ENCODE measurements at places on chromosomes 5 and 9.

- DNase-seq, result no peak
These were observed 41.4 kb upstream of the DAB2IP start for GRCh38 chr9:121609822-121610637.

GRCh38 chr5:152104211-152104610 lies 179.6 kb upstream of the GLRA1 start:
- DNase-seq, result no peak

- no peak for DNase-seq
These were observed 61.0 kb downstream of the SUB1 start for GRCh38 chr5:32646061-32646969.

DNA sequence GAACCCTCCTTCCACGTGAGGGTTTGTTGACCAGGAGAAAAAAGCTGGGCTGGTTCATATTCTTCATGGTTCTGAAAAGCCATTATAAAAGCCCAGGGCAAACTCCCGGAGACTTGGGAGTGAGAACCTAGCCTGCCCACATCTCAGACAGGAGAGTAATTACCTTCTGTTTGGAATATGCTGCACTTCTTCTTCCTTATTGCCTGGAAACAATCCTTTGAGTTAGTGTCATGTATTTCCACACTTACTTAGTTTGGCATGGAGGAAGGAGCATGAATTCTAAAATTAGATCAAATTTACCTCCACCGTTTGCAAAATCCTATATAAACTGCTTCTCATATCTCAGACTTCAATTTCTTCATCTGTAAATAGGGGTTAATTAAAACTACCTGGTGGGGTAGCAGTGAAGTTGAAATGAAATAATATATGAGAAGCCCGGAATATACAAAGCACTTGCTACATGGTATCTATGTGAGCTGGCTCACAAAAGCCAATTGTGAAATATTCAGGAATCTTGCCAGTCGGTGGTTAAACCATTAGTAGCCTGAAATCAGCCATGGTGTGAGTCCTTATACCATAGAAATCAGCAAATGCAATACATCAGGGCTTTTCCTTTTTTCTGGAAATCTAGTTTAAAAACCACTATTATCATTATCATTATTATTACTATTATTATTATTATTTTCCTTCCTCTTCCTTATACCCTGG lies 140.0 kb upstream of the RAD23B start:
- no peak for DNase-seq

- no peak for DNase-seq
These were observed 196.2 kb upstream of the CLINT1 start for GRCh38 chr5:158055111-158055501.

- DNase-seq, result no peak
These were observed 11.4 kb upstream of the GRIN1 start for GRCh38 chr9:137127301-137128157.

DNA sequence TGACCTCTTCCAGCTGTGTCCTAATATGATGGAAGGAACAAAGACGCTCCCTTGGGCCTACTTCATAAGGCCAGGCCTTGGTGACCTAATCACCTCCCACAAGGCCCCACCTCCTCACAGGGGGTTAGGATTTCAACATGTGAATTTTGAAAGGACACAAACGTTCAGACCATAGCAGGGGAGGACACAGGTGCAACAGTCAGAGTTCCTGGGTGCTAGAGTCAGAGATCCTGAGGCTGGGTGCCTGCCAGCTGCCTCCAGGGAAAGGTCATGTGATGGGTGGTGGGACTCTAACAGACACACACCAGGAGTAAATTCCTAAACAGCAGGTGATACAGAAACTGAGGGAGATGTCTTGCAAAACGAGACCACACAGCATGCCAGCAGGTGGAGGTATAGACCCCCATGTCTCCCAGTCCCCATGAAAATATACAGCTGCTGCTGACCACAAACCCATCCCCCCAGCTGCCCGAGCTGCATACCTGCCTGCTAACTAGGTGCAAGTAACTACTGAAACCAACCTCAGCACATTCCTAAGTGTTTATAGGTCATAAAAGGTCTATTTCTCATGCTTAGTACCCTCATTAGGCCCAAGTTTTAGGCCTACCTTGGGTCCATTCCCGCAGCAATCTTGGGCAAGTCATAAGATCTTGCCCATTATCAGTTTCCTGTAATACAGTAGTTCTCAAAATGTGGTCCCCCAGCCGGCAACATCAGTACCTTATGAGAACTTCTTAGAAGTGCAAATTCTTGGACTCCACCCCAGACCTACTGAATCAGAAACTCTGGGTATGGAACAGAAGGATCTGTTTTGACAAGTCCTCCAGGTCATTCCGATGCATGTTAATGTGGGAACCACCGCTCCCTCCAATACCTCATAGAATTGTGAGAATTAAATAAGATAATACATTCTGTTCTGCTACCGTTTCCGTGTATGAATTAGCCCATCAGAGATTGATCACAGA lies 245.3 kb downstream of the ENC1 start:
- no peak for DNase-seq

DNA sequence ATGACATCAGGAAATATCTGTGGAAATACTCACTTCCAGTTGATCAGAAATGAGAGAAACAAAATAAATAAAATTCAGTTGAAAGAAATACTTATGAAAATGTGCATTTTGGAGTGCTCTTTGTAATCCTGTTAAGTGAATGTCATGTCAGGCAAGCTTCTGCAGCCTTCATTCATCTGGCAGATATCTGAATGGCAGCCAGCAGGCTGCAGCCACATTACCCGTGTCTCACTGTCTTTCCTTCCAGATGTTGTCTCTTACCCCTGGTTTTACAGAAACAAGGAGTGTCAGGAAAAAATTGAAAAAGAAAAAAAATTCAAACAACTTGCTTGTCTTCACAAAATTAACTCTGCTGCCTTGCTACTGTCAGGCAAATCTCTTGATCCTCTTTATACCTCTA lies 445.0 kb upstream of the RIOK2 start:
- no peak for DNase-seq

GRCh38 chr9:133162861-133163503 lies 732 bp downstream of the GBGT1 start:
- DNase-seq, result no peak

- DNase-seq, result peak; percentile 30
These were observed 63.9 kb downstream of the SERINC5 start for GRCh38 chr5:80191991-80192398.

GRCh38 chr5:75239681-75240080 lies 3.0 kb upstream of the ANKRD31 start:
- DNase-seq, result no peak

DNA sequence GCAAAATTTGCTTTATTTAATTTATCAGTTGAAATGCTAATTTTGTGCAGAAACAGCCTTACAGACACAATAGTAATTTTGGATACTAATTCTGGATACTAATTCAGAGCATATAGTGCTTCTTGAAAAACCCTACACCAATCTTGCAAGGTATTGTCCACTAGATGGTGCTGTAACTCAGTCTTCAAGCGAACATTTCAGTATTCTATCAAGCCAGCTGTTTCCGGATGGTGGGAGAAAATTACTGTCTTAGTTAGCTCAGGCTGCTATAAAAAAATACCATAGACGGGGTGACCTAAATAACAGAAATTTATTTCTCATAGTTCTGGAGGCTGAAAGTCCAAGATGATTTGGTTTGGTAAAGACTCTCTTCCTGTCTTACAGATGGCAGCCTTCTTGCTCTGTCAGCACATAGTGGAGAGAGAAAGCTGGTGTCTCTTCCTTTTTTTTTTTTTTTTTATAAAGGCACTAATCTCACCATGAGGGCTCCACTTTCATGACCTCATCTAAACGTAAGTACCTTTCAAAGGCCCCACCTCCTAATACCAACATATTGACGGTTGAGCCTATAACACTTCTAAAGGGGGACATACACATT lies 1306.5 kb upstream of the CDH9 start:
- DNase-seq, result no peak

- no peak for DNase-seq
These were observed 10.2 kb downstream of the CMYA5 start for GRCh38 chr5:79699763-79700400.

DNA sequence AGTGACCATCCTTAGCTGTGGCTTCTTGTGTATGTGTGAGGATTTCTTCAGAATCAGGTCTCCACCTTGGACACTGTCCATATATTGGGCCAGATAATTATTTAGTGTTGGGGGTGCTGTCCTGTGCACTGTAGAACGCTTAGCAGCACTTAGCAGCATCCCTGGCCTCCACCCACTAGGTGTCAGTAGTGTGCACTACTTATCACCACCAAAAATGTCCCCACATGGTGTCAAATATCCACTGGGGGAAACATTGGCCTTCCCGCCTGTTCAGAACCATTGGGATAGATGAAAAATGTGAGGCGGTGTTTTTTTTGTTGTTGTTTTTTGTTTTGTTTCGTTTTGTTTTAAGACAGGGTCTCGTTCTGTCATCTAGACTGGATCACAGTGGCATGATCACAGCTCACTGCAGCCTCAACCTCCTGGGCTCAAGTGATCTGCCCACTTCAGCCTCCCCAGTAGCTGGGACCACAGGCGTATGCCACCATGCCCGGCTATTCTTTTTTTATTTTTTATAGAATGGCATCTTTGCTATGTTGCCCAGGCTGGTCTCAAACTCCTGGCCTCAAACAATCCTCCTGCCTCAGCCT lies 67.7 kb downstream of the TENT4A start:
- DNase-seq, result no peak

DNA sequence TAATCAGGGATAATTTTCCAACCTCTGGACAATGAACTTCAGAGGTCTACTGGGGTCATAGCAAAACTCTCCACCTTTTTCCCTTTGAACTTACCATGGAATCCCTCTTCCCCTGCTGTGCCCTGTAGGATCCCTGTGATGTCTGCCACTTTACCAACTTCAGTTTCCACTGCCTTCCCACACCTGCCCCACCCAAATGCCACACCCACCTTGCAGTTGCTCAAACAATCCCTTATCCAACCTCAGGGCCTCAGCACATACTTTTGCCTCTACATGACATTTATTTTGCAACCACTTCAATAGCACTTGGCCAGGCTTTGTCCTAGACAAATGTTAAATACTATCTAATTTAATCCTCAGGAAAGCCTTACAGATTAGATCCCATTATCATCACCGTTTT lies 463.7 kb upstream of the WWC1 start:
- DNase-seq, result no peak

DNA sequence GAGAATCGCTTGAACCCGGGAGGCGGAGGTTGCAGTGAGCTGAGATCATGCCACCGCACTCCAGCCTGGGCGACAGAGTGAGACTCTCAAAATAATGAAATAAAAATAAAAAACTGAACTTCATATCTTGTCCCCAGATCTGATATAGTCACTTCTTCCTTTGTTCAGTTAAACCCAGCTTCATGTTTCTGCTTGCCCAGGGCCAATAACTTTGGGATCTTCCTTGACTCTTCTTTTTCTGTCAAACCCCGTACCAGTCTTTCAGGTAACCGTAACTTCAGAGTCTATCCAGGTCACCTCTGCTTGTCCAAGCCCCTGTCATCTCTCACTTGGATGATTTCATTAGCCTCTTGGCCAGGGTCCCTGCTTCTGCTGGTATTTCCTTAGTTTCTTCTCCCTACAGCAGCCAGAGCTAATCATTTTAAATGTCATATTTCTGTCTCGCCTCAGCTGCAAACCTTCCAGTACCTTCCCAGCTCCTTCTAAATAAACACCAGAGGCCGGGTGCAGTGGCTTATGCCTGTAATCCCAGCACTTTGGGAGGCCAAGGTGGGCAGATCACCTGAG lies 19.7 kb upstream of the ABL1 start:
- DNase-seq, result no peak

- DNase-seq, result no peak
These were observed 264.5 kb downstream of the AOPEP start for GRCh38 chr9:94990897-94991561.

GRCh38 chr5:178768371-178769260 lies 38.2 kb upstream of the ZNF354A start:
- no peak for DNase-seq

DNA sequence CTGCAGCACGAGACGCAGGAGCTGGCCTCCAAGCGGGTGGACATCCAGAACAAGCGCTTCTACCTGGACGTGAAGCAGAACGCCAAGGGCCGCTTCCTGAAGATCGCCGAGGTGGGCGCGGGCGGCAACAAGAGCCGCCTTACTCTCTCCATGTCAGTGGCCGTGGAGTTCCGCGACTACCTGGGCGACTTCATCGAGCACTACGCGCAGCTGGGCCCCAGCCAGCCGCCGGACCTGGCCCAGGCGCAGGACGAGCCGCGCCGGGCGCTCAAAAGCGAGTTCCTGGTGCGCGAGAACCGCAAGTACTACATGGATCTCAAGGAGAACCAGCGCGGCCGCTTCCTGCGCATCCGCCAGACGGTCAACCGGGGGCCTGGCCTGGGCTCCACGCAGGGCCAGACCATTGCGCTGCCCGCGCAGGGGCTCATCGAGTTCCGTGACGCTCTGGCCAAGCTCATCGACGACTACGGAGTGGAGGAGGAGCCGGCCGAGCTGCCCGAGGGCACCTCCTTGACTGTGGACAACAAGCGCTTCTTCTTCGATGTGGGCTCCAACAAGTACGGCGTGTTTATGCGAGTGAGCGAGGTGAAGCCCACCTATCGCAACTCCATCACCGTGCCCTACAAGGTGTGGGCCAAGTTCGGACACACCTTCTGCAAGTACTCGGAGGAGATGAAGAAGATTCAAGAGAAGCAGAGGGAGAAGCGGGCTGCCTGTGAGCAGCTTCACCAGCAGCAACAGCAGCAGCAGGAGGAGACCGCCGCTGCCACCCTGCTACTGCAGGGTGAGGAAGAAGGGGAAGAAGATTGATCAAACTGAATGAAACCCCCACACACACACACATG lies 654 bp downstream of the PURA start:
- DNase-seq, result peak; percentile 8

- no peak for DNase-seq
These were observed 324.6 kb downstream of the CAAP1 start for GRCh38 chr9:26567976-26568375.

GRCh38 chr9:79765466-79765865 lies 193.7 kb downstream of the TLE4 start:
- DNase-seq, result no peak

DNA sequence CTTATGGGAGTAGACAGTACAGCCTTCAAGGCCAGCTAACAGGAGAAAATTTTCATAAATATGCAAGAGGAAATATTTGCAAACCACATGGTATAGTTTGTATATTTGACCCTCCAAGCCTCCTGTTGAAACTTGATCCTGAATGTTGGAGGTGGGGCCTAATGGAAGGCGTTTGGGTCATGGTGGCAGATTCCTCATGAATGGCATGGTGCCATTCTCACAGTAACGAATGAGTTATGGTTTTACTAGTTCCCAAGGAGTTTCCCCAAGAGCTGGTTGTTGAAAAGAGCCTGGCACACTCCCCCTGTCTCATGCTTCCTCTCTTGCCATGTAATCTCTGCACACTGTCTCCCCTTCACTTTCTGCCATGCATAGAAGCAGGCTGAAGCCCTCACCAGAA lies 3.3 kb upstream of the PAIP1 start:
- DNase-seq, result no peak

DNA sequence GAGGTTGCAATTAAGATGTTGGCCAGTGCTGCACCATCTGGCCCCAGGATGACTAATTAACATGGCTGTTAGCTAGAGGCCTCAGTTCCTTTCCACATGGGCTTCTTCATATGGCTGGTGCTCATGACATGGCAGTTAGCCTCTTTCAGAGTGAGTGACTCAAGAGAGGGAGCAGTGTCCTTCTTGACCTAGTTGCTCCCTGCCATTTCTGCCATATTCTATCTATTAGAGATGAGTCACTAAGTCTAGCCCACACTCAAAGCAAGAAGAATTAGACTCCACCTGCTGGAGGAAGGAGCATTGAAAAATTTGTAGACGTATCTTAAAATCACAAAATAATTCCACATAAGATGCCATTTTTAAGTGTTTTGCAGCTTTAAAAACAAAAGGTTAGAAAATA lies 651.2 kb upstream of the CCNG1 start:
- DNase-seq, result no peak

- DNase-seq, result no peak
These were observed 49.5 kb upstream of the MROH2B start for GRCh38 chr5:41120600-41120999.

Measured in stimulated activated CD8-positive, alpha-beta memory T cell treated with anti-CD3 and anti-CD28 coated beads, Interleukin-4, amount 100 ng/mL, for 1 hour (primary cell).